ENCODE measurements at places on chromosomes 4 and X.
A peak's percentile ranks its signal among the peaks of the same experiment; 100 is the strongest.

GRCh38 chrX:103399744-103400143 is 23.4 kb downstream of the BEX3 start:
- DNase-seq, result no peak

DNA sequence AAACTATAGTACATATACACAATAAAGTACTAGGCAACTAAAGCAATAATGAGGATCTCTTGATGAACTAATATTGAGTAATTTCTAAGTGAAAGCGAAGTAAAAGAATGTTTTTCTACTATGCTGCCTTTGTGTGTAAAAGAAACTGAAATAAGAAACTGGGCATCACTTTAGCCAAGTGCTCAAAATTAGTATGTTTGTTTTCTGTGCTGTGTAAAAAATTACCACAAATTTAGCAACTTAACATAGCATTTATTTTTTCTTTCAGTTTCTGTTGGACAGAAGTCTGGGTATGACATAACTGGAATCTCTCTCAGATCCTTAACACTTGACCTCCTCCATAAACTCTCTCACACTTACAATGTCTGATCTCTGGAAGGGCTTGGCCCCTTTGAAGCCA is 687.1 kb upstream of the MAGEB2 start:
- DNase-seq, result no peak

DNA sequence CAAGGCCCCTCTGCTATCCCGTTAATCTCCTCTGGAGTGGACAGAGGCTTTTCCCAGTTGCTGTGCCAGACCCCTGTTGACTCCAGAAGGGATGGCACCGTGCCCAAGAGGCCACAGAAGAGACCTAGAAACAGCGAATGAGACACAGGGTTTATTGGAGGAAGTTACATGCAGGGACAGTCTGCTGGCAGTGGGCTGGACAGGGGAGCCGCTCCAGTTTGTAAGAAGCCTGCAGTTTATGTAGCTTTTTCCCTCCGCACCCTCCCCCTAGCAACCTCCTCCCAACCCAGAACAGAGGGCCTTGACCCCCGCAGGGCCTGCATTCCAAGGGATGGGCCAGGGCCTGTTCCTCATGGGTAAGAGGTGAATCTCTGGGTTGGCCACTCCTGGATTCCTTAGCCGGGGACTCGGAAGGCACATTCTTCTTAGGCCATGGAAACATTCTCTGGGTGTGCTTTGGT is 216.8 kb upstream of the PSAPL1 start:
- no peak for DNase-seq

DNA sequence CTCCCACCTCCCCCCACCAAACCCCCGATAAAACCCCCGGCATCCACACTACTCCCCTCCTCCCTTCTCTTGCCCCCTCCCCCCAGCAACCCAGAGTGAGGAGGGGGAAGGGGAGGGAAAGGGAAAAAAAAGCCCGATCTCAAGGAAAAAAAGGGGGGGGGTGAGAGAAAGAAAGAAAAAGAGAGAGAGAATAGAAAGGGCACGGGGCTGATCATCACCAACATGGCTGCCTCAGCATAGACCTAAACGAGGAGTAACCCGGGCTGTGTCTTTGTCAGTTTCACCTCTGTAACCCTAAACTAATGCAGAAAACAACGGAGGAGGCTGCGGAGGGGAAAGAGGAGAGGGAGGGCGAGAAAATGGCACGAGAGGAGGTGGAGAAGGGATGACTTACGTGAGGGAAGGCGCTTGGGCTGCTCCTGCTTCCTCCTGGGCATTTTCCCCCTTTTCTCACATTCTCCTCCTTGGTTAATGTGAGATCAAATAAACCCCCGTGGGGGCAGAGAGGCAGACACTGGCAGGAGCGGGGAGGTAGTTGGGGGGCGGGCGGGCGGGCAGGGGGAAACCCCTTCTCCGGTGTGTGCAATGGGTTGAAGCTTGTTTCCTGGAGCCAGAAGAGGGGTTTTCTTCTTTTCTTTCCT is 532 bp downstream of the ZNF827 start:
- no peak for DNase-seq

- no peak for DNase-seq
These were observed 87.5 kb downstream of the TRAPPC11 start for GRCh38 chr4:183746305-183747229.

- DNase-seq, result no peak
These were observed 55.6 kb downstream of the ALG13 start for GRCh38 chrX:111736571-111736970.

- DNase-seq, result no peak
These were observed 451.0 kb upstream of the ZFP42 start for GRCh38 chr4:187544461-187545053.

DNA sequence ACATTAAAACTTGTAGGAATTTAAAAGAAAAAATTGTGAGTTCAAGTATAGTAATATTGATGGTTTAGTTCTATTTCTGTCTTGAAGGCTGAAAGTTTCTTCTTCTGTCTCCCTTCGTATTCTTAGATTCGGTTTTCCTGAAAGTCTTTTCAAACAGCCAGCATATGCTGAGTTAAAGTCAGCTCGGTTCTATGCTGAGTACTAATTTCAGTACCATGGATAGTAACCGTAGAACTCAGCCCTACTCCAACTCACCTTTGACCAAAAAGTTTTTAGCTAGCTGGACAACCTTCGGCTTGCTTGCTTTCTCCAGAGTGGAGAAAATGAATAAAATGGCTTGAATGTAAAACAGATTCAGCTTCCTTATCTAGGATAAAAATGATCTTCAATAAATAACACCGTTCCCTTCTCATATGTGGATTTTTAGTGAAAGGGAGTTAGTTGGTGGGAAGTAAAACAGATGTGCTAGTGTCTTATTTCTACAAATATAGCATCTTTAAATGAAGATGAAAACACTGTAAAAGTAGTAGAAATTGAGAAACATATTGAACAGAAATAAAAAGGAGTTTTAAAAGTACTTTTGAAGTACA is 5.2 kb downstream of the POU4F2 start:
- DNase-seq, result no peak

DNA sequence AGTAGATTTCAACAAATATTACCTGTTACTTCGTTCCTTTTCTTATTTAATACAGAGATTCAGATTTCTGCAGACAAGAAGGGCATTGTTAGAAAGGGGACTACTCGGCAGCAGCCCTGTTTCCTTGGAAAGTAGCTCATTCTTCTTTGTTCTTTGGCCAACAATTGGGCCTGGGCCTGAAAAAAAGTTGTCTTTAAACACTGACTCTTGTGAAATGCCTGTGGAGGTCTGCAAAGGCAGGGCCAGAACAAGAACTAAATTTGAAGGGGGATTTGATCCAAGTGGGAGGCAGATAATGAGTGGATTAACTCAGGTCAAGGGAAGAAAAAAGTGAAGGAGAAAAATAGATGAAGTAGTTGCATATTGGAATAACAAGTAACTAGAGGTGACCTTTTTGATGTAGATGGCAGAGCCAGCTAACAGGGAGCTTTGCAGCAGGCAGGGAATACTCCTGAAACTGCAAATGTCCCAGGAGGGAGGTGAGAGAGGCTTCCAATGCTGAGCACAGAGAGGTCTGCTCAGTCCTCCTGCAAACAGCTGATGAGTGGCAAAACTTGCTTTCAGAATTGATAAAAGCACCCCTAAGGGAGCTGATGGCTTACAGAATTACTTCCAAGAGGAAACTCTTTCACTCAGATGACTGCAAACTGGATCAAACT is 393.2 kb upstream of the HS3ST1 start:
- no peak for DNase-seq

DNA sequence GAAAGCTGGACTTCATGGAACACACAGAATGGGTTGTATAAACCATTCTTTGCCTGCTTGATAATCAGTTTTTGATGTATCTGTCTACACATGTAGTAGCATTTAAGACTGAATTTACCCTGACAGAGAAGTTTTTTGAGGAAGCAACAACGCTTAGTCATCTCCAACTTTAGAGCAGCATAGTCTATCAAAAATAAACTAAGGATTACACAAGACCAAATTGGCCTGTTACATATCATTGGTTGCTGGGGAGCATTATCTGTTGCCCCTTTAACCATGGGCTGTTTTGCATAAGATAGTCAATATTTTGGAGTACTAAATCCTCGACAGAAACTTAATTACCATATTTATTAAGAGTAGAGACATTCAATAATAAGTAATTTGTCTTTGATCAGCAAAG is 347.4 kb downstream of the FAM47B start:
- DNase-seq, result no peak

DNA sequence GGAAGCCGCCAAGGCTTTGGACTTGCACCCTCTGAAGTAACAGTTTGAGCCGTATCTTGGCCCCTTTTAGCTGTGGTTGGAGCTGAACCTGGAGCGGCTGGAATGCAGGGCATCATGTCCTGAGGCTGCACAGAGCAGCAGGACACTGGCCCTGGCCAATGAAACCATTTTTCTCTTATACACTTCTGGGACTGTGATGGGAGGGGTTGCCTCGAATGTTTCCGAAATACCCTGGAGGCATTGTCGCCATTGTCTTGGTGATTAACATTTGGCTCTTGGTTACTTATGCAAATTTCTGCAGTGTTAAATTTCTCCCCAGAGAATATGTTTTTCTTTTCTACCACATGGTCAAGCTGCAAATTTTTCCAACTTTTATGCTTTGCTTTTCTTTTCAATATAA is 137.2 kb downstream of the MAGEC1 start:
- DNase-seq, result no peak

GRCh38 chrX:17627026-17627425 is 110.3 kb upstream of the SCML1 start:
- DNase-seq, result no peak

- no peak for DNase-seq
These were observed 100.8 kb upstream of the MAML3 start for GRCh38 chr4:140254651-140255299.

- DNase-seq, result no peak
These were observed 88.5 kb downstream of the KIT start for GRCh38 chr4:54746218-54746617.

GRCh38 chr4:82901183-82901718 is 716 bp downstream of the THAP9 start:
- DNase-seq, result no peak

GRCh38 chr4:123812066-123812390 is 415.4 kb downstream of the SPRY1 start:
- no peak for DNase-seq

DNA sequence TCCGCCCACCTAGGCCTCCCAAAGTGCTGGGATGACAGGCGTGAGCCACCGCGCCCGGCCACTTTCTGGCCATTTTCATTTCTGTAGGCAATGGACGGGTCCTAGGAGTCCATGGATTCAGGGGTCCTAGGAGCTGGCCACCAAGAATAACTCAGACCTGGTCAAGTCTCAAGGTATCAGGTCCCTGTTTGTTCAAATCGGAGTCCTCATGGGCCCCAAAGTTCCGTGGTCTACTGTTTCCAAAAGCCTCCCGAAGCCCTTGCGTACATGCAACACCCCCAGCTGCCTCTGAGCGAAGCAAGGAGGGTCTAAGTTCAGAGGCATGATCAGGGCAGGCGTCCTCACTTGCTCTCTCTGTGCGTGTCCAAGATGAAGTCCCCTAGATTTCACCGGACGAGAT is 30.1 kb downstream of the P2RY8 start:
- DNase-seq, result no peak

DNA sequence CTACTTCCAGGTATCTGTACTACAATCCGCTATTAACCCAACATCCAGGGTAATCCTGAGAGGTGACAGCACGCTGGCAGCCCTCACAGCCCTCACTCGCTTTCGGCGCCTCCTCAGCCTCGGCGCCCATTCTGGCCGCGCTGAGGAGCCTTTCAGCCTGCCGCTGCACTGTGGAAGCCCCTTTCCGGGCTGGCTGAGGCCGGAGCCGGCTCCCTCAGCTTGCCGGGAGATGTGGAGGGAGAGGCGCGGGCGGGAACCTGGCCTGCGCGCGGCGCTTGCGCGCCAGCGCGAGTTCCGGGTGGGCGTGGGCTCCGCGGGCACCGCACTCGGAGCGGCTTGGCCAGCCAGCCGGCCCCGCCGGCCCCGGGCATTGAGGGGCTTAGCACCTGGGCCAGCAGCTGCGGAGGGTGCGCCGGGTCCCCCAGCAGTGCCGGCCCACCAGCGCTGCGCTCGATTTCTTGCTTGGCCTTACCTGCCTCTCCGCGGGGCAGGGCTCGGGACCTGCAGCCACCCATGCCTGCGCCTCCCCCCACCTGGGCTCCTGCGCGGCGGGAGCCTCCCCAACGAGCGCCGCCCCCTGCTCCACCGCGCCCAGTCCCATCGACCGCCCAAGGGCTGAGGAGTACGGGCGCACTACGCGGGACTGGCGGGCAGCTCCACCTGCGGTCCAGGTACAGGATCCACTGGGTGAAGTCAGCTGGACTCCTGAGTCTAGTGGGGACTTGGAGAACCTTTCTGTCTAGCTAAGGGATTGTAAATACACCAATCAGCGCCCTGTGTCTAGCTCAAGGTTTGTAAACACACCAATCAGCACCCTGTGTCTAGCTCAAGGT is 87.3 kb downstream of the PRSS12 start:
- DNase-seq, result no peak

DNA sequence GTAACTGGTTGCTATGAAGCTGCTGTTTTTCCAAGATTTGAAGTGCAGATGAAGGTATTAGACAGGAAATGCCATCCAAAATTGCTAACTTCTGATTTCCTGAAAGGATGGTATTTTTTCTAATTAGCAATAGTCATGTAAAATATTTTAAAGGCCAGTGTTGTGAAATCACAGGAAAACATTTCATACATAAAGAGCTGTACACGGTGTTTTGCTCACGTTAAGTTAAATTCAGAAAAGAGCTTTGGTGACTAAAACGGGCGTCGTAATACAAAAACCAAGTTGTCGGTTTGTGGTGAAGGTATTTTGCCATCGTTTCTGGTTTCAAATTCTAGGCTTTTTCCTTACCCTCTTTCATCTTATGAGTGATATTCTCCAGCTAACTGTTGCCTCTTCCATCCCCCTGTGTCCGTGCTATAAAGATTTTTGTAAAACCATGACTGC is 39.8 kb downstream of the AFF1 start:
- no peak for DNase-seq

DNA sequence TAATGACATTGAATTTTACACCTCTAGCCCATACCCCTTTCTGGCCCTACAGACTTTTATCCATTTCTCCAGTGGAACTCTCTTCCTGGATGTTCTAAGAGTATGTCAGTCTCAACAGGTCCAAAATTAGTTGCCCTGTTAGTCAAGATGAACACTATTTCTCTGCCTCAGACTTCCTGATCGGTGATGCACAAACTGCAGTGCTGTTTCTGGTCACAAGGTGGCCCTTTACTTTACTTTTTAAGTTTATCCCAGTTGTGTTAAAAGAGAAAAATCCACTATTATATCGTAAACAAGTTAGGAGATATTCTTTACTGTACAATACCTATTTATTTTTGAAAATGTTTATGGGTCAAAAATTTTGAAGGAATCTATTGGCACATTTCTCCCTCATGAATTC is 13.1 kb downstream of the TCEAL7 start:
- peak; percentile 5 for DNase-seq

Data from activated T-helper 9 cell treated with anti-CD3 and anti-CD28 coated beads, Interleukin-2, amount 50 U/mL, for 16 hours (primary cell).